Left kidney (tissue), 8 donors: ENCODE measurements at places on chromosomes 3 and 15. TPM values are rescaled to one million over a fixed set of nuclear protein-coding genes. Genes with fewer than 3 reads are reported as not detected.

TM4SF1 gene
- 55.5 TPM for polyA plus RNA-seq

GRCh38 chr15:73075160-73075859, 23.0 kb downstream of the NEO1 start:
- DNase-seq: no peak

DNA sequence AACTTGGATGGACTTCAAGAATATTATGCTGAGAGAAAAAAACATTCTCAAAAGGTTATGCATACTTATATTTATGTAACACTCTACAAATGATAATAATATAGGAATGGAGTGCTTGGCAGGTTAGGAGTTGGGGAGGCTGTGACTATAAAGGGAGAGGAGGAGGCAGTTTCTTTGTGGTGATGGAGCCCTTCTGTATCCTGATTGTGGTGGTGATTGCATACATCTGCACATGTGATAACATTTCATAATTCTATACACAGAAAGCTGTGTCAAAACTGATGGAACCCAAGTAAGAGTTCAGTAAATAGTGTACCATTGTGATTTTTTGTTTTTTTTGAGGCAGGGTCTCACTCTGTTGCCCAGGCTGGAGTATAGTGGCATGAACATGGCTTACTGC, 31.7 kb upstream of the FAM3D start:
- DNase-seq: no peak

- DNase-seq: no peak
Observed at GRCh38 chr3:197490098-197491058, 65.4 kb downstream of the BDH1 start.

RAB43 gene
- polyA plus RNA-seq: 4.0 TPM

STRIT1 gene
- 1.5 TPM for polyA plus RNA-seq

DNA sequence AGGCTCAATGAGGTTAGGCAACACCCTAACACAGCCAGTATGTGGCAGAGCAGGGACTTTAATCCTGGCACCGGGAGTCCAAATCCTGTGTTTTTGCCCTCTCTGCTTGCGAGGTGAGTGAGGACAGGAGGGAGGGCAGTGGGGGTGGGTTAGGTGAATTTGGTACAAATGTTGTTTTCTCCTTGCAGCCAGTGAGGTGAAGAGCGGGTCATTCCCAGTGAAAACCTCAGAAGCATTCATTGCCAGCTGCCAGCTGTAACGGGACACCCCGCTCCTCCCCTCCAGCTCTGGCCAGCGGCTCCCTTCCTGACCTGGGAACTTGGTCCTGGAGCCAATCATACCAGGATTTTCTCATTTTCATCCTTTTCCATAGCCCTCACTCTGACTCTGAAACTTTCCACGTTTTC, 45.7 kb upstream of the RAB6B start:
- DNase-seq: no peak

SMAD6 gene
- 25.4 TPM for polyA plus RNA-seq
